ENCODE measurements at places on chromosomes 12 and 14.

DNA sequence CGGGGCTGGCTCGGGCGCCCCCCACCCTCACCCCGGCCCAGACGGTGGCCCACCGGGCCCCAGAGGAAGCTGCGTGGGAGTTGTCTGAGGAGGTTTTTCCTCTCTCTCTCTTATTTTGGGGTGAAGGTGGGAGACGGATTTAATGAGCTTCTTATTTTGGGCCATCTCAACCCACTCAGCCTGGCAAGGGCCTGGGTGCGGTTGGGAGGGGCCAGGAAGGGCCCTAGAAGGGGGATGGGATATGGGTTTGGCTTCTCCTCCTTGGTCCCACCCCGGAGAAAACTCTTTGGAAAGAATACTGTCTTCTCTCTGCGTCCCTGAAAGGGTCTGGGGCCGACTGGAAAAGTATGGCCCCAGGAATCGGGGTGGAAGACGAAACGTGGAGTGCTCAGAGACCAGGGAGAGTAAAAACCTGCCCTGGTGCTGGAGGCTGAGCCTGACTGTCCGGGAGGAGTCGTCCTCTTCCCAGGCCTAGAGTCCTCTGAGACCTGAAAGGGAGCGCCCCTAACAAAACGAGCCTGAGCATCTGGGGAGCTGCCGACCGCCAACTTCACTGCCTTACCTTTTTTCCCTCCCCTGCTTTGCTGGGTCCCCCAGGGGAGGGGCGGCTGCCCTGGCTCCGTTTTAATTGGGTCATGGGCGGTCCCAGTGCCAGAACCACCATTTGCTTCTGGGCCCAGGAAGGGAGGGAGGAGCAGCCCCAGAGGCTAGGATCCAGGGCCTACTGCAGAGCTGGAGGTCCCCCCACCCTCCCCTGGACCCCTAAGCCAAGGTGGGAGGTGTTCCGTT, 1.6 kb downstream of the MMP14 start:
- no peak for DNase-seq

- DNase-seq = no peak
Measured at GRCh38 chr12:94149781-94150239, 1.4 kb downstream of the PLXNC1 start.

GRCh38 chr12:49342914-49343731, 3.6 kb upstream of the DNAJC22 start:
- DNase-seq = peak; percentile 43

DNA sequence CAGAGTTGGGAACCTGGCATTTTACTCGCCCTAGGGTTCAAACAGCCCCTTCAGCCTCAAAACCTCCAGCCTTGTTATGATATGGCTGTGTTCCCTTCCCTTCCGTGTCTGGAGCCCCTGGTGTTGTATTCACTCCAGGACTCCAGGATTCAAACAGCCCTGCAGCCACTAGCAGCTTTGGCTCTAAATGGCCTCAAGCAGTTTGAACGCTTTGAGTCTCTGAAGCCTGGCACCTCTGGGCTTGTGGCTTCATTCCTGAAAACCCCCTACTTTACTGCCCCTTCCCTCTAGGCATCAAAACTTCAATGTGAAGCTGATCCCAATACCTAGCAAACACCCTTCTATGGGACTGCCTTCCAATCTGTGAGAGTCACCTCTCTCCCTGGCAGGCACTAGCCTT, 67.9 kb upstream of the RMST start:
- no peak for DNase-seq

DNA sequence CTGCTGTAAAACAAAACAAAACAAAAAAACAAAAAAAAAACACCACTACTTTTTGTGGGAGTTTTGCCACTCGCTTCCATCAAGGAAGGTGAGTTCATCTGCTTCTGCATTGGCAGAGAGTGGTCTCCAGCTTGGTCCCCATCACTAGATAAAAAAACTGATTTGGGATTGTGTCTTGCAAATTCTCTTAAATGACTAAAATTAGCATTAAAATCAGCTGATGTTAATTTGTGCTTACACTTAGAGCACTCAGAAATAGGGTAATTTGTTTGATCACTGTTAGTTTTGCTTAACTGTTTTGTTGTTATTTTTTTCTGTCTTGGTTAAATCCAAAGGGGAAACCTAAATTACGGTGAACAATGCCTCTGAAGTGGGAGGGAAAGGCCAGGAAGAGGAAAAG, 1048.0 kb downstream of the LRFN5 start:
- no peak for DNase-seq

DNA sequence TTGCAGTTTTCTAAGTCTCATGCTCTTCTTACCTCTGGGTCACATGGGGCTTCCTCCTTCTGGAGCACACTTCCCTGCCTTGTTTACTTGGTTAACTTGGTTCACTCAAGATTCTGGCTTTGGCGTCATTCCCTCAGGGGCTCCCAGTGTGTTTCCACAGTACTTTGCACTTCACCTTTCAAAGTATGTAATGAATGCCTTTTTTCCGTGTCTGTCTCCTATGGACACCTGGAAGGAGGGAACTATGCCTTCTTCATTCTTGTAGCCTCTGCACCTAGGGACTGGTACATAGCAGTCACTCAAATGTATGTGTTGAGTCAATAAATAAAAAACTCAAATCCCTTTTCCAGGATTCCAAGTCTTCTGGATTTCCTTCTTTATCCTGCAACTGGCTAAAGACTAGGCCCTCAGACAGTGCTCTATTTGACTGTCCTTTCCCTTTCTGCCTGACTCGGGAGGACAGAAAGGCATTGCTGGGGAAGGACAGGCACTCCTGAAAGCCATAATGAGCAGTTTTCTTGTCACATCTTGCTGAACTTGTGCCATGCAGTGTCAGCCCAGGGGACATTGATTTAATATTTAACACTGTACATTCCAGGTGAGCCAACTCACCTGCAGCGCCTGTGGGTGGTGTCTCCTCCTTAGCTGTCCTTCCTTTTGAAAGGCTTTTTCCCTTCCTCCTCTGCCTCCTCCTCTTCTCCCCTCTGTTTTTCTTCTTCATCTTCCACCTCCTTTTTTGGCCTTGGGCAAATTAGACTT, 12.8 kb downstream of the MYRFL start:
- DNase-seq = no peak

DNA sequence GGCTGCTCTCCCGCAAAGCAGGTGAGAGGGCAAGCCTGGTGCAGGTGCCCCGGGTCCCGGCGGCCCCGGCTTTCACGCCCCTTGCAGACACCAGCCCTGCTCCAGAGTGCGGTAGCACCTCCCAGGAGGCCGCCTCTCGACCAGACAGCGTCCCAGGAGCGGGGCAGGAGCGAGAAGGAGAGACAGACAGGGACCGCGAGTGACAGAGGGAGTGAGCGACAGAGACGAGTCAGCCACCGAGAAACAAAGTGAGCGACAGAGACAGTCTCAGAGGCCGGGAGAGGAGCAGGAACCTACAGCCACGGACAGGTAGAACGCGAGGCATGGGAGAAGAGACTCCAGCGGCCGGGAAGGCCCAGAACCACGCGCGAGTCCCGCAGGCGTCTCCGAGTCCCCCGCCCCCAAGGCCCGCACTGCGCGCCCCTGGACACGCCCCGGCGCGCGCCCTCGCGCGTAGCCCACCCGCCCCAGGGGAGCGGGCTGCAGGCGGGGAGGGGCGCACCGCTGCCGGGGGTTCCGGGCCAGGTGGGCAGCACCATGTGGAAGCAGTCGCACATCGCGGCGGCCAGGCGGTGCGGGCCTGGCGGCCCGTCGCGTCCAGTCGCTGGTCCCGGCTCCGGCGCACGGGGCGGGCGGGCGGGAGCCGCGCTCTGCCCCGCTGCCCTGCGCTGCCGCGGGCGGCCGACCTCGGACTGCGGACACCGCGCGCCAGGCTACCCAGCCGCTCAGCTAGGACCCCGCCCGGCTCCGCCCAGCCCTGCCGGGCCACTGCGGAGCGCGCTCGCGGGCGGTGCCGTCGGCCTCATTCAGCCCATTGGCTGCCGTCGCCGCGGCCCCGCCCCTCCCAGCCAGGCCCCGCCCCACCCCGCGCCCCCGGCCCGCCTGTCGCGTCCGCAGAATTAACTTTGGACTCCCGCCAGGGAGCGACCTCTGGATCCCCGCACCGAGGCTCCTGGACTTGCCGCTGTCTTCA, at the start of gene AHNAK2:
AHNAK2 (minus strand) TSS at position 694 of the 973 bp plus-strand sequence; CDS start at position 557, 137 bp downstream.
- no peak for DNase-seq

GRCh38 chr14:22564463-22564862, 24.6 kb downstream of the DAD1 start:
- DNase-seq = no peak

DNA sequence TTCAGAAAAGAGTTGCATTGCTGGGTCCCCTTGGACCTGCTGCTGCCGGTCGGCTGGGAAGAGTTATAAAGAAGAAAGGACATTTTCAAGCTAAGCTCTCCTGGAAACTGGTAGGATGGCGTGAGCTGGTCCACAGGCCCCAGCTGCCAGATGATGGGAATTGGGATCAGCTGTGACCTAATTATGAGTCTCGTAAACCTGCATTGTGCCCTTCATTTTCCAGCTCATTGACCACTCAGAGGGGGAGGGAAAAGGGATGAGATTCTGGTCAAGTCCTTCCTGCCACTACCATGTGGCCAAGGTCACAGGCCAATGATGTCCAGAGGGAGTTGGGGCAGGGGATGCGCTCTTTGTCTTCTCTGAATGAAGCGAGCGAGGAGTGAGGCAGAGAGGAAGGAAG, 320.9 kb downstream of the NRXN3 start:
- DNase-seq = no peak

- DNase-seq = no peak
Measured at GRCh38 chr14:103563226-103563620, 463 bp downstream of the COA8 start.

GRCh38 chr14:82719617-82720016, 1186.0 kb upstream of the SEL1L start:
- DNase-seq = no peak

DNA sequence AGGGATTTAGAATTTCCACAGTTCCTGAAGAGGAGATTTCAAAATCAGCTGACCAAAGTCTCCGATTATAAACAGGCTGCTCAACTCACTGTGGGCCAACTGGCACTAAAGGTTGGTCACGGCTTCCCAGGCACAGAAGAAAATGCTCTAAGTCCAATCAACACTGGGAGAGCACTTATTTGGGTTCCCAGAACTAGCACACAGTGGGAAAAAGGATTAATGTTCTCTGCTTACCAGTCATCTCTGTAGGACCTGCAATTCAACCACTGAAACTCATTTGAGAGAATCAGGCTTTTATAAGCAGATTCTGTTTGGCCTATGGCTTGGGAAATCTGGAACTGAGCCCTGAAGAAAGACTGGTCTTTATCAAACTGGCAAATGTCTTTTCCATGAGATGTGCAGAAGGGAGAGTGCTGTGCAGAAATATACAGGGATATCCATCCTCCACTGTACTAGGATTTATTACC, 49.4 kb downstream of the ABCC9 start:
- DNase-seq = no peak

DNA sequence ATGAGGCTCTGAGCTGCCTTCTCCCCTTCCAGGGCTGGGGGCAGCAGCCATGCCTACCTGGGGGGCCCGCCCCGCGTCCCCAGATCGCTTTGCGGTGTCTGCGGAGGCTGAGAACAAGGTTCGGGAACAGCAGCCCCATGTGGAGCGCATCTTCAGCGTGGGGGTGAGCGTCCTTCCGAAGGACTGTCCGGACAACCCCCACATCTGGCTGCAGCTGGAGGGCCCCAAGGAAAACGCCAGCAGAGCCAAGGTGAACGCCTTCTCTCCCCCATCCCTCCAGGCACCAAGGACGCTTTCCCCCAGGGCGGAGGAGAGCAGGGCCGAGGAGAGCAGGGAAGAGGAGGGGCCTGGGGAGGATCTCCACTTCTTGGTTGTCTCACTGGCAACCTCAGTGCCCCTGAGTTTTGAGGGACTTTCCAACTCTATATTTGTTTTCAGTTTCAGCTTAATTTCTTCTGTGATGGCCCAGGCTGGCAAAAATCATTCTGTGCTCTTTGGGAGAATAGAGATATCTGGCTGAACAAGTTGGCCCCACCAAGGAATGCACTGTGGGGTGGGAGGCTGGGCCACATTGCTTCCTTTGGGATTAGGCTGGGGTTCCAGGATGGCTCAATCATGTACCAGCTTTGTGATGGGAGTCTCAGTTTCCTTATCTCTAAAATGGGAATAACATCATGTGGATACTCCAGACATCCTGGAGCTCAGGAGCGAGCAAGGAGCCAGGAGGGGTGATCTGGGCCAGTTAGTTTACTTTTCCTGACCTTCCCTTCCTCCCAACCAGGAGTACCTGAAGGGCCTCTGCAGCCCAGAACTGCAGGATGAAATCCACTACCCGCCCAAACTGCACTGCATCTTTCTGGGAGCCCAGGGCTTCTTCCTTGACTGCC, 1.2 kb downstream of the KHNYN start:
- no peak for DNase-seq

GRCh38 chr14:25041484-25041883, 8.5 kb downstream of the STXBP6 start:
- no peak for DNase-seq

DNA sequence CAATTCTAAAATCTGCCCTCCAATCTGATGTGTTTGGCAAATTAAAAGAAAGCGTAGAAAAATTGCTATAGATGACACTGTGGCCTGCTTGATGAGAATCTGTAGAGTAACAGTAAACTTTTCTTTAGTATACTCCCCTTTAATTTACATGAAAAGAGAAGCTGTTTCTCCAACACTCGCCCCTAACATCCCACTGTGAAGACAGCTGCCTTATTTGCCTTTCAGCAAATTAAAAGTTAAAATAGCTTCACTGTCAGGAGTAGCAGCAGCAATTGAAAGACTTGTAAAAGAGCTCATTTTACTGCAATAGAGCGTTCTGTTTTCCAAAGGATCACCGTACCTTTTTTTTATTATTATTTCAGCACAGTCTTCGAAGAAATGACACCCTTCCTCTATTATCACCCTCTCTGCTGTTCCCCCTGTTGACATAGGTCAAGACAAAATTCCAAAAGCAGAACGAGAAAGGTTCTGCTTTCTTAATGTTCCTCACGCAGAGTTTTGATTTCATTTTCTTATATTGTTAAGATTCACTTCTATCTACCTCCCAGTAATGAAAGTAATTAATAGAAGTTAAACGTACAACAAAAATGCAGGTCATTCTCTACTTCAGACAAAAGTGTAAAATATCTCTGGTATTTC, 153.5 kb upstream of the USP15 start:
- DNase-seq = no peak

GRCh38 chr14:94632305-94632590, 20.1 kb downstream of the SERPINA3 start:
- DNase-seq = no peak

- no peak for DNase-seq
Measured at GRCh38 chr14:76375484-76375883, 453 bp upstream of the ESRRB start.

DNA sequence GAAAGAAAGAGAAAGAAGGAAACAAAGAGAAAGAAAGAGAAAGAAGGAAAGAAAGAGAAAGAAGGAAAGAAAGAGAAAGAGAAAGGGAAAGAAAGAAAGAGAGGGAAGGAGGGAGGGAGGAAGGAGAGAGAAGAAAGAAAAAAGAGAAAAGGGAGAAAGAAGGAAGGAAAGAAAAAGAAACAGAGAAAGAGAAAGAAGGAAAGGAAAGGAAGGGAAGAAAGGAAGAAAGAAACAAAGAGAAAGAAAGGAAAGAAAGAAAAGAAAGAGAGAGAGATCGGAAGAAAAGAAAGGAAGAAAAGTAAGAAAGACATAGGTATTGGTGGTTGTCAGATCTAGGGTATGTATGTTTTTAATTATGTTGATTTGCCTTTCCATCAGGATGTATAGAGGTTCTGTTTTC, 342.3 kb downstream of the FOXG1 start:
- no peak for DNase-seq

All from activated CD8-positive, alpha-beta memory T cell treated with anti-CD3 and anti-CD28 coated beads for 4 hours (primary cell).